ENCODE measurements at places on chromosomes 6 and 20.

DNA sequence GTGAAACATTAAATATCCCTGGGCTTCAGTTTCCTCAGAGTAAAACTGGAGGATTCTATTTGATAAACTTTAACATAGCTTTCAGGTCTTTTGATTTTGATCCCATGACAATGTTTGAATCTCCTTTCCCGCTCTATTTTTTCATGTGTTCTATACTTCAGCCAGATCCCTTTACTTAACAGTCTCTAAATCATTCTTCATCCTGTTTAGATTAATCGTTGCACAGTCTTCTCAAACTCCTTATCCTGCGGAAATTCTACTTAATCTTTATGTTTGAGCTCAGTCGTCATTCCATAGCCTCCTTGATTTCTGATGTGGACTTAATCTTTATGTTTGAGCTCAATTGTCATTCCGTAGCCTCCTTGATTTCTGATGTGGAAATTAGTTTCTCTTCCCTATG lies 57.4 kb downstream of the GRIK2 start:
- DNase-seq, result no peak

GRCh38 chr6:126923807-126924206 lies 194.7 kb upstream of the RSPO3 start:
- no peak for DNase-seq

- DNase-seq, result peak; percentile 30
Observed at GRCh38 chr6:10256113-10256690, 158.7 kb downstream of the TFAP2A start.

GRCh38 chr20:57225830-57226229 lies 40.6 kb downstream of the BMP7 start:
- DNase-seq, result no peak

DNA sequence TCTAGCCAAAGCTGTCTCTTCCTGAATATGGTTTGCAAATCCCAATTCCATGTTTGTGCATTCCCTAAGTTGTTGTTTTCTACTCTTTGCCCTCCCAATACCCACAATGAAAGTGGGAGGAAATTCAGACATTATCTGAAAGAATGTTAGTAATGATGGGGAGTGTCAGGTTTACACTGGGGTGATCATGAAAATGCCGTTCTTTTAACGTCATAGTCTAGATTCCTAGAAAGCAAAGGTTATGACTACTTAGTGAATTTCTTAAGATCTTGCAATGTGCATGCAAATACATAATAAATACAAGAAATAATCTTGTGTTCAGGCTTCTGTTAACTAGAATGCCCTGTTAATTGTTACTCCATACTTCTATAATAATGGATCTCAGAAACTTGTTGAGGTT lies 101.0 kb downstream of the LCA5 start:
- peak; percentile 8 for DNase-seq

DNA sequence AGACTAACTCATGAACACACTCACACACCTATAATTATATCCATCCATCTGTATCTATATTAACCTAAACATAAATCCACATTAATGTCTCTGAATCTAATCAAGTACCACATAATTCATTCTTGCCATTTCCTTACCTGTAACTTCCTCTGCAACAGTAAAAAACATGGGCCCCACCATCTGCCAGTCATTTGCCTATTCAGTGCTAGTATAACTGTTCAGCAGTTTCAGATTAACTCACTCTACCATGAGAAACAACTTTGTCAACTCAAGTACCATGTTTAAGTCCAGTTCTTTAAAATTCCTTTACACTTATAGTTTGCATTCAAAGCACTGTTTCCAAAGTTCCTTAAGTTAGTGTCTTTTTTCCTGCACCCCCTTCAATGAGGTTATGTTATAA lies 68.8 kb downstream of the LAMP5 start:
- DNase-seq, result no peak

DNA sequence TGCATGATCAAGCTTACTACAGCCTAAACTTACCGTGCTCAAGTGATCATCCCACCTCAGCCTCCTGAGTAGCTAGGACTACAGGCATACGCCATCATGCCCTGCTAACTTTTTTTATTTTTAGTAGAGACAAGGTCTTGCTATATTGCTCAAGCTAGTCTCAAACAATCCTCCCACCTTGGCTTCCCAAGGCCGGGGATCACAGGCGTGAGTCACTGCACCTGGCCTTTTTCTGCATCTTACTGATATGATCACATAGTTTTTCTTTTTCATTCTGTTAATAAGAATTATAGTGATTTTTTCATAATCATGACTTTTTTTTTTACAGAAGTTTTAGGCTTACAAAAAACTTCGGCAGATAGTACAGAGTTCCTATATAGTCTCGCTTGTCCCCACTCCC lies 93.2 kb downstream of the KIF13A start:
- no peak for DNase-seq

DNA sequence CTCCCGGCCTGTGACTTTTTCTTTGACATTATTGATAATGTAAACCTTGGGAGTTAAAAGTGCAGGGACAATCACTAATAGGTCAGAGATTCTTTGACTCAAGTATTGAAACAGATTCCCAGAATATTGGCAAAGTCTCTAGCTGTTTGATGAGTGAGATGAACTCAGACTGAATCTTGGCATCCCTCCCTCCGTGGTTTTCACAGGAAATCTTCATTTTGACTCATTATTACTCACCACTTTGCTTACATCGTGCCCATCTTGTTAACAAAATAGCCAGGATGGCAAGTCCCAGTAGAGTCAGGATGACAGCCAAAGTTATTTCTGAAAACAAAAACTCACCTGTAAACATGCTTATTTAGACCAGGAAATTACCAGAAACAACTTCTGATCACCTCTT lies 2.0 kb downstream of the TSBP1 start:
- peak; percentile 59 for DNase-seq

DNA sequence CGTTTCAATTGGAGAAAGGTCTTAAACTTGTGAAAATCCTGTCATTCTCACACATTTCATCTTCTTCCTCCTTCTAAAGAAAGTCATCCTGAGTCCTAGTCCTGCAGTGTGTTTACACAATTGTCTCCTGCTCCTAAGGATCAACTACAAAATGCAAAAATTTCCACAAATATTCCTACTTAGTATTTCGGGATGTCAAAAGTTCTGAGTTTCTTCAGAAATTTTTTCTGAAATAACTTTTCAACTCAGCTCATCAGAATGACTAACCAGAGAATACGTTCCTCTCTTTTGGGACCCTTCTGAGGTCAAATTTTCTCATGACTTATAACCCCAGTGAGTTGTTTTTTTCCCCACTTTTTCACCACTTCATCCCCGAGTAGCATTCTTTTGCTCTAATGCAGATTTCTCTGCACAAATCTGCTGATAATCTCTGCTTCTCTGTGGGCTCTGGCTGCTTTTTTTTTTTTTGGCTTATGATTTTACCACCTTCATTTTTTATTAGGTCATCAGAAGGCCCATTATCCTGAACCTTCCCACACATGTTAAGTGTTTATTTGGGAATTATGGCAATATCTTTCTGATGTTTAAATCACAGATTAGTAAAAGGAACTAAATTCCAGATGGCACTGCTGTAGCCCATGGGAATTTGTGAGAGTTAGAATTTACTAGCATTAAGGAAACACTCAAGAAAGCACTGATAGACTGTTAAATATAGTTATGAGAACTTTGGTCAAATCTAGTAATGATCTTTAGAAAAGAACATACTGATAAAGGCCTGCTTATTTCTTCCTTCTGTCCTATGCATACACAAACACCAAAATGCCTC lies 41.4 kb downstream of the MAP3K5 start:
- no peak for DNase-seq

DNA sequence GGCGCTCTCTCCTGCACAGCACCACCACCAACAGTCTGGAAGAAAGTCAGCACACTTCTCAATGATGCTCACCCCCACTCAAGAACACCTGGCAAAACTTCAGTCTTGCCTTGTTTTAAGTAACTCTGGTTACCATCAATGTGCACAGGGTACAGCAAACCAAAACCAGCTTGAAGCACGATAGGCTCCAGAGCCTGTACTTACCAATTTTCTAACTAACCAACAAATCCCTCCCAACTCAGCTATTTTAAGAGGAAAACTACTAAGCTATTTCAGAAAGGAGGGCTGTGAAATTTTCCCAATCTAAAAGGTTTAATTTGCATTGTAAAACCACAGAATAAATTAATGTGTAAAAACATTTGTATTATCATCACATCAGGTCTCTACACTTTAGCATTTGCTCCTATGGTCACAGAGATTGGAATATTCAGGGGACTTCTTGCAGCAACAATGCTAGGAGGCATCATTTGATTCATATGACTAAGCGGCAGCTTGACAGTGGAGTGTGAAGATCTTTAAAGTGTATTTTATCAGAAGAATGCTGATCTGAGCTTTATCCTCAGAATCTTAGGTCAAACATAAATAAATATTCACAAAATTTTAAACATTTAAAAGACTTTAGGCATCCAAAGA lies 82.8 kb downstream of the RALGAPA2 start:
- DNase-seq, result no peak

DNA sequence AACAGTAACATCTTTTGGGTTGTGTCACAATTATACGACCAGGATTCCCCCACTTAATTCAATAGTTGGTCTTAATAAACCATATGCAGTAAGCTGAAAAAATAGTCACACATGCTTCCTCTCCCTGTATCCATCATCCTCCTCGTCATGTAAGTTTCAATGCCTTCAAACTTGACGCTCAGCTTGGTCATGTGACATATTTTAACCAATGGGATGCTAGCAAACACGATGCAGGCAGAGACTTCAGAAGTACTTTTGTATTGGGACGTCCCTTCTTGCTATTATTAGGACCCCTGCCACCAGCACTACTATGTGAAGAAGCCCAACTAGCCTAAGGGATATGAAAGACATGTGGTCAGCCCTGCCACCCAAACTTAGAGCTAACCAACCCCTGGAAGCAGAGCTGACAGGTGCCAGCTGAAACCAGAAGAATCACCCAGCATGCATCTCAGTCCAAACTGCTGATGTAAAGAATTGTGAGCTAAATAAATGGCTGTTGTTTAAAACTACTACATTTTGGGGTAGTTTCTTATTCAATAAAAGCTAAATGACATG lies 49.3 kb downstream of the CGA start:
- DNase-seq, result no peak

GRCh38 chr6:37674161-37674560 lies 23.5 kb downstream of the MDGA1 start:
- DNase-seq, result no peak

- no peak for DNase-seq
Observed at GRCh38 chr6:77401231-77401630, 62.1 kb downstream of the HTR1B start.

GRCh38 chr6:90397929-90398674 lies 101.5 kb upstream of the BACH2 start:
- no peak for DNase-seq

GRCh38 chr6:92433911-92434310 lies 985.4 kb downstream of the EPHA7 start:
- DNase-seq, result no peak

- peak; percentile 2 for DNase-seq
Observed at GRCh38 chr6:81362246-81362645, 390.2 kb downstream of the TENT5A start.

DNA sequence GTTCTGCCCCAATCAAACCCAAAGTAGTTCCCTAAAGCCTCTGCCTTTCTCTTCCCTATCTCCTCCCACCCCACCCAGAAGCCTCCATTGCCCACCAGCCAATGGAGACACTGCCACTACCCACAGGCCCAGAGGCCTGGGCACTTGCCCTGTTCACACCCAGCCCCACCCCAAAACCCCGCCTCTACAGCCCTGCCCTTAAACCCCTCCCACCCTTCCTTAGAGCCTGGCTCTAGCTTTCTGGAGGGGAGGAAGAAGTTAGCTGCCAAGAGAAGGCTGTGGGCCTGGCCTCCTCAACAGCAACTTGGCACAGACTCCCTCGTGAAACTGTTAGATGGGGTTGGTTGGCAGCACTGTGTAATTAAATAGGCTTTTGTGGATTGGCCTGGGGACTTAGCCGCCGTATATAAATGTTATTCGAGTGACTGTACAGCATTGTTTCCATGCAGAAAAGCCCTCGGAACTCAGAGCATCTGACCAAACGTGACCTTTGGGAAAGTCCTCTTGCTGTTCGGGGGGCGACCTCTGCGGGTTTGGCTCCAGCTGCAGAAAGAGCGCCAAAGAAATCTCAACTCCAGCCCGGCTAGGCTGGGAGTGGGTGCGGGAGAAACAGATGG lies 31.4 kb downstream of the COL11A2 start:
- peak; percentile 80 for DNase-seq

DNA sequence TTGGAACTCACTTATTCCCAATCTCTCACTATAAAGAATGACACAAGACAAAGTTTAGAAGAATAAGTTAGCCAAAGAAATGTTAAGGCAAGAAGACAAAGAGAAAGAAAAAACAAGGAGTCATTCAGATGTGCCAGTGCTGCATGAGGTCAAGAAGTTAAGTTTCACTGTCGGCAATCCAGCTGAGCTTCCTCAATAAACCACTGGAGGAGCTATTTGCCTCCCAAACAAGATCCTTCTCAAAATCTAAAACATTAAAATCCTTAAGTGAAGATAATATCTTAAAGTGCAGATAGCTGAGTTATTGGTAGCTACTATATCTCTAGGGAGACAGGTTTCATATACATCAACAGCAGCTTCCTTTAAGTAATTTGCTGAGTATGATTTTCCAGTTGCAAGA lies 512.3 kb downstream of the HDGFL1 start:
- no peak for DNase-seq

- DNase-seq, result no peak
Observed at GRCh38 chr20:24643731-24644626, 174.6 kb downstream of the SYNDIG1 start.

DNA sequence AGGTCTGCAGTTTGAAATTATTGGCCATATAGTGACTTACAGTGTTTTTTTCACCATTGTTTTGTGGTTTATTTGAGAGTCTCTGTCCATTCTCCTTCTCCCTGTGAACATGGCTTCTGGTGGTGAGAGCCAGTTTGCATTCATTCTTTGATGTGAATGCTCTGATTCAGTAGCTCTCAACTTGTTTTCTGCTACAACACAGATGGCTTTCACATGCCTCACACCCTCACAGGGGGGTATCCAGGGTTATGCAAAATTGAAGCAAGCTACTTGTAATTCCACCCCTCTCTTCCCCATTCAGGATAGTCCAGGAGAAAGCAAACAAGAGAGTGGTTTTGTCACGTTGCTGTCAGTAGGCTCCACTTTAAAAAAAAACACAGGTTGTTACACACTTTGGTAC lies 55.6 kb downstream of the SLX4IP start:
- no peak for DNase-seq

- no peak for DNase-seq
Observed at GRCh38 chr20:14407336-14407735, 69.9 kb upstream of the FLRT3 start.

GRCh38 chr6:136608991-136609390 lies 58.8 kb upstream of the MAP7 start:
- DNase-seq, result peak; percentile 57

- DNase-seq, result no peak
Observed at GRCh38 chr6:40669343-40669742, 82.2 kb upstream of the LRFN2 start.

- no peak for DNase-seq
Observed at GRCh38 chr6:94468830-94469229, 1049.5 kb upstream of the EPHA7 start.

GRCh38 chr6:34310817-34311216 lies 62.0 kb upstream of the SMIM29 start:
- DNase-seq, result no peak

- DNase-seq, result no peak
Observed at GRCh38 chr6:70299456-70299855, 3.4 kb downstream of the COL9A1 start.
